ENCODE measurements at places on chromosomes 5 and 9.

DNA sequence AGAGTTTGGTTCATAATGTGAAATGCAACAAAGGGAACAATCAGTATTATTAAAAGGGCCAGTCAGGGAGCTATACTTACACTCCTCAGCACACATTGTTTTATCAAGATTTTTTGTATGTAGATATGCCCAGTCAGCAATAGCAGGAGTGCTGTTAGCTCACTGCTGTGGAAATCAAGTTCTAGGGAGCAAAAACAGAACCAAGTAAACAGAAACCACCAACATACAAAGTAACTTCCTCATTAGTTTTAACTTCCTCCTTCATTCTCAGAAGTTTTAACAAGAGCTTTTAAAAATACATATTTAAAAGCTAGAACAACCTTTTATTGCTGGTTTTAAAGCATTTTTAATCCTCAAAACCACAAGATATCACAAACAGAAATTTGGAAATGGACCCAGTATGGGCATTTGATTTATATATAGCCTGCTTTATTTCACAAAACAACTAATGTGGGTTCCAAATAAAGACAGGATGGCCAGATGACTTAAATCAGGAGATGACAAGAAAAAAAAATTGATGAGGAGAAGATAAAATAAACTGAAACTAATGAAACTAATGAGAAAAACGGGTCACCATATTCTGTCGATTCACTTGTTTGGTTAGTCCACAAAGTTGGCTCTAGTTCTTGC lies 178.5 kb downstream of the ADAMTS12 start:
- no peak for DNase-seq

- DNase-seq, result no peak
Measured at GRCh38 chr5:83058726-83059125, 18.5 kb downstream of the TMEM167A start.

GRCh38 chr5:92991581-92992067 lies 589.4 kb downstream of the NR2F1-AS1 start:
- DNase-seq, result no peak

DNA sequence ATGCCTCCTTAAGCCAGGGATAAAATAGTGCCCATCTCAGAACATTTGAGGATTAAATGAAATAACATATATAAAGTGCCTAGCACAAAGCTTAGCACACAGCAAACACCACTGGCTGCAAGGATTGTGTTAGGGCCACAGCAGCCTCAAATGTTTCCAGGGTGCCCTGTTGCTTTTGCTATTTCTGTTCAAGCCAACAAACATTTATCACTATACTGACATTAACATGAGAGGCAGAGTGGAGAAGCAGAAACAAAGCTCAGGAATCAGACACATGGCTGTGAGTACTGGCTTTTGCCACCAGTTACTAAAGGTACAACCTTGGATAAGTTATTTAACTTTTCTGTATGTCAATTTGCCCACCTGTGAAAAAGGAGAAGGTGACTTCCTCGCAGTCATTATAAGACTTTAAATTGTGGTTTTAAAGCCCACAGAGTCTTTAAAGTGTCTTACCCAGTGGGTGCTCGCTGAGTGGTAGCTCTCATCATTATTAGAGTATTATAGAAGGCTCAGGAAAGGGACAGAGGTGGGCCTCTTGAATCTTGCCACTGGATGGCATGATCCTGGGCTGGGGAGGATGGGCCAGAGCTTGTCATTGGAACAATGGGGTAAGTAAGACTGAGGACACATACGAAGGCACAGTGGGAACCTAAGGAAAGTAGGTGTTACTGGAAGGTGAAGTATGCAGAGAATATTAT lies 98.2 kb downstream of the MARCHF3 start:
- DNase-seq, result no peak

Measured in trophoblast cell (in vitro differentiated cells and primary cell).